ENCODE measurements at places on chromosomes 3 and 15.

- no peak overlapping the region for H3K4me3 ChIP-seq
- H3K36me3 ChIP-seq = no peaks in the 10 kb centered on the region
- peaks cover 28% of the 10 kb centered on the region for H3K27me3 ChIP-seq
- no peaks in the 10 kb centered on the region for H3K4me1 ChIP-seq
Measured at GRCh38 chr3:13666227-13666619, 117.3 kb downstream of the FBLN2 start.

GRCh38 chr15:32870240-32871033 lies 152.6 kb downstream of the GREM1 start:
- DNase-seq = no peak
- peaks cover 77% of the 10 kb centered on the region for H3K4me1 ChIP-seq
- H3K4me3 ChIP-seq = no peak overlapping the region
- peaks cover 28% of the 10 kb centered on the region for H3K36me3 ChIP-seq
- no peak overlapping the region for H3K27ac ChIP-seq

DNA sequence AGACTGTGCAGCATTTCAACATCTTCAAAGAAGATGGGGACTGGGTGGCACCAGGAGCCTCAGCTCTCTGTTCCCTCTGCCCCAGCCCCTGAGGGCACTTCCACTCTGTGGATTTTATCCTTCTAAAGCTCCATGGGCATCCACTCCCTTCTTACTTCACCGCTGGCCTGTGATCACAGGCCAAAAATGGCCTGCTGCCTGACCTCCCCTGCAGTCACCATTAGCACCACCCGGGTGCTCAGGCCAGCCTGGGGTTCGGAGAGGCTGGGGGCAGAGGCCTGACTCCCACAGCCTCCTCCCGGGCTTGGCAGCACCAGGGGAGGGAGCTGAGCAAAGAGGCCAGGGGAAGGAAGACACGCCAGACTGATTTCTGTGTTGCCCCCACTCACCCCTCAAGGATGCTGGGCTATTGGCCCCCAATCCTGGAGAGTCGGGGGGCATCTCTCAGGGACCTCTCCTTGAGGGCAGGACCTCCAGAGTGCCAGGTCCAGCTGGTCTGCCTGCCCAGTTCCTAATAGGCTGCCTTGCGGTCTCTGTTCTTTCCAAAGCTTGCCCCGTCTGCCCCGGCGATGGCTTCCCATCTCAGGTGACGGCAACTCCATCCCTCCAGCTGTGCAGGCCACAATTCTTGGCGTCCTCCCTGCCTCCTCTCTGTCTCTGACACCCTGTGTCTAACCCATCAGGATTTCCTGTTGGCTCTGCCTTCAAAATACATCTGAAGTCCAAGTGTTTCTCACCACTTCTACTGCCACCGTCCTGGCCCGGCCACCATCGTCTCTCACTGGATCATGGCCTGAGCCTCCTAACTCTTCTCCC lies 67.1 kb downstream of the EXOG start:
- no peaks in the 10 kb centered on the region for H3K36me3 ChIP-seq
- H3K4me1 ChIP-seq = peaks cover 4% of the 10 kb centered on the region
- no peak overlapping the region for H3K4me3 ChIP-seq
- no peak for DNase-seq

DNA sequence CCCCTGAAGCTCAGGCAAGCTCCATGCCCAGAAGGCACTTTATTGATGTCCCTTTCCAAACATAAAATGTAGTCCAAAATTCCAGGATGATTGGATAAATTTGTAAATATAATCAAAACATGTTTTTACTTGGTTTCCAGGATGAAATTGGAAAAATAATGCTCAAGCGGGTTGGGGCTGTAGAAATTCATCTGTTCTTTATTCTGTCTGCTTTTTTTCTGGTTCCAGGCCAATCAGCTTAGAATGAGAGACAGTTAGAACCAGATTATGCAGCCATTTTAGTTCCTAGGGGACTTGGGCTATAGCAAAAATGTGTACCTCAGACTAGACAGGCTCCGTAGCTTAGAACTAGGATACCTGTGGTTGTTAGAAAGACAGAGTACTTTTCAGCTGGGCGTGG lies 450.8 kb downstream of the MCTP2 start:
- no peaks in the 10 kb centered on the region for H3K4me1 ChIP-seq
- H3K4me3 ChIP-seq = no peak overlapping the region
- no peaks in the 10 kb centered on the region for H3K36me3 ChIP-seq
- DNase-seq = no peak
- H3K27me3 ChIP-seq = peaks cover 3% of the 10 kb centered on the region
- H3K27ac ChIP-seq = no peak overlapping the region

- peaks cover 4% of the 10 kb centered on the region for H3K27me3 ChIP-seq
- no peak overlapping the region for H3K4me3 ChIP-seq
- H3K36me3 ChIP-seq = peaks cover 15% of the 10 kb centered on the region
- H3K4me1 ChIP-seq = peaks cover 43% of the 10 kb centered on the region
- no peak for DNase-seq
Measured at GRCh38 chr3:177724020-177724638, 526.8 kb upstream of the TBL1XR1 start.
